ENCODE measurements at places on chromosomes 12 and 14.

DNA sequence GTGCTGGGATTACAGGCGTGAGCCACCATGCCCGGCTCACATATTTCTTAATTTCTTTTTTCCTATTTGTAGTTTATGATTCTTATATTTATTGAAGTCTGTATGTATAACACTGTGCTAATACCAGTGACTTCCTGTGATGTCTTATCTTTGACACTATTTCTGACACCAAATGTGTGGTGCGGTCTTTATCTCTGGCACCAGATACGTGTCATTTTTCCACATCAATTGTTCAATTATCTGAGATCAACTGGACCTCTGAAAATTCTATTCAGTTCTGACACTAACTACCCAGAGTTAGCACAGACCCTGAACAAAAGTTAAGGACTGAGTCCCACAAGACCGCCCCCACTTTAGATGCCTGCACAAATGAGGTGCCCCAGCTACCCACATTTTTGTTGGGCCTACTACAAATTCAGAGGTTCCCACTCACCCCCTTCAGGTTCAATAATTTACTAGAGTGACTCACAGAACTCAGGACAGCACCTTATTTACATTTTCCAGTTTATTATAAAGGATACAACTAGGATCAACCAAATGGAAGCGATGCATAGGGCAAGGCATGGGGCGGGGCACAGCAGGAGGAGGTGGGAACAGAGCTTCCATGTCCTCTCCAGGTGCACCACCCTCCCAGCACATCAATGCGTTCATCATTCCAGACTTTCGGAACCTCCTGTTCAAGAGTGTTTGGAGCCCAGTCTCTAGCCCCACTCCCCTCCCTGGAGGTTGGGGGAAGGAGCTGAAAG is 11.6 kb upstream of the SRSF9 start:
- DNase-seq = no peak

DNA sequence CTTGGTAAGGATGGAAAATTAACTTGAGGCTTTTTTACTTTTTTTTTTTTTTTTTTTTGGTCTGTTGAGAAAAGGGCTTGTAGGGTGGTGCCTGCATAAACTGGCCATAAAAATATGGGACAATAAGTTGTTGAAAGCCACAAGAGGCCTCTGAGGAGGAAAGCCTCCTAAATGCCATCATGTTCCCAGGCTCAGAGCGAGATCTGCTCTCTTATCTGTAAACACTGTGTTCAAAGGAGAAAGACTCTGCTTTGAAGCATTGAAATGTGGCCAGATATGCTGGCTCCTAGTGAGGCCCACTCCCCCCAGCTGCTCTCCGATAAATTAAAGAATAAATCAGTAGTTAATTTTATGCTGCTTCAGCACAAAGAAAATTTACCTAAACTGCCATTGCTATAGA is 504.9 kb downstream of the DIO2 start:
- DNase-seq = no peak

DNA sequence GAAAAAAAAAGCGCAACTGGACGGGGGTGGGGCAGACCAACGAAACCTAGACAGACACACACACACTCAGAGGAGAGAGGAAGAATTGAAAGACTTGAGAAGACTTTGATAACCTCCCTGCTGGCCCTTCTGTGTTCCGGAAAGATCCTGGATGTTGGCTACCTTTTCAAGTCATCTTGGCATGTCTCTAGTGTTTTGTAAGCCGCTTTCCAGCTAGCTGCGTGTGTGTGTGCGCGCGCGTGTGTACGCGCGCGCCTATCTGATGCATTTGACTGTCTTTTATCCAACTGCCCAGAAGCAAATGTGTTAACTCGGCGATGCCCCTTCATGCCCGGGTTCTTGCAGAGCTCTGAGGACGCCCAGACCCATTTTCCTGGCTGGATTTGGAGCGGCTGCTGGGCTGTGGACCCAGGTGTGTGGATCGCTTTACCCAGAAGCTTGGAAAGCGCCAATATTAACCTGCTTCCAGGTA is 664 bp downstream of the LRFN5 start:
- no peak for DNase-seq

DNA sequence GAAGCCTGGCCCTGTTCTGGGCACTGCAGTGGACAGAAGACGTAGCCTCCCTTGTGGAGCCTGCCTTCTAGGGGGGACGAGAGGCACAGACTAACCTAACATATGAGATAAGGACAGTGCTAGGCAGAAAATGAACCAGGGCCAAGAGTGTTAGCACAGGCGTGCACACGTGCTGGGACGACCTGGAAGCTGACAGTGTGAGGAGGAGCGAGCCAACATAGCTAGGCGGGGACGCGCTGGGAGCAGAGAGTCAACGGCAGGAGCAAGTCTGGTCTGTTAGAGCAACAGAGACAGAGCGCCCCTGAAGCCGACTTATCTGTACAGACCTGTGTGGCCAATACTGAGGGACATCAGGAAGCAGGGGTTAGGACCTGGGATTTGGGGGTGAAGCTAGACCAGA is 8.0 kb downstream of the PXMP2 start:
- no peak for DNase-seq

DNA sequence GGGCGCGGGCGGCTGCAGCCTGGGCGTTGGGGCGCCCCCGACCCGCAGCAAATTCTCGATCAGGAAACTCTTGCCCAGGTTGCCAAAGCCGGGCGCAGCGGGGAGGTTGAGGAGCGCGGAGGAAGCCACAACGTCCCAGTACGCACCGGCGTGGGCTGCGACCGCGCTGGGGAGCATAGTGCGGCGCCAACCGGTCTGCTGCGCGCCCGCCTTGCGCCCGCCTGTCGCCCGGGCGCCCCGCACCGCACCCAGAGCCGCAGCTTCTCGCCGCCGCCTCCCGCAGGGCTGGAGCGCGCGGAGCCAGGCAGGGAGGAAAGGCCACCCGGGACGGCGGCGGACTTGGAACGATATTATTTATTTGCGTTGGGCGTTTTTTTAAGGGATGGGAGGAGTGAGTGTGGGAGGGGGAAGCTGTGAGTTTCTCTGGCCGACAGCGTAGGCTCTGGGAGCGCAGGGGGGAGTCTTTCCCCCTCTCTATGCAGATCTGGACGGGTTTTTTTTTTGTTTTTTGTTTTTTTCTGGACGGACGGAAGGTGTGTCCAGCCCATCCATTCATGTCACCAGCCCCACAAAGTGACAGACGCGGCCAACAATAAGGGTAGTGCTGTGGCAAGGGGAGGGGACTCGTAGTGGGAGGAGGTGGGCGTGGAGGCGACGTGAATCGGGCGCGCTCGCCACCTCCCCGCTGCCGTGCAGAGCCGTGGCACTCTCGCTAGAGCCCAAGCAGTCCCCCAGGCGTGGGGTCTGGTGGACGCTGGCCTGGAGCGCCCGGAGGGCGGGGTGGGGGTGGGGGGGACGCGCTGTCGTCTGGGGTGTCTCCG is at the start of gene DBX2:
Gene DBX2 (minus strand): TSS at position 349 of the 821 bp plus-strand sequence. CDS start 172 bp downstream, at position 177.
- no peak for DNase-seq

DNA sequence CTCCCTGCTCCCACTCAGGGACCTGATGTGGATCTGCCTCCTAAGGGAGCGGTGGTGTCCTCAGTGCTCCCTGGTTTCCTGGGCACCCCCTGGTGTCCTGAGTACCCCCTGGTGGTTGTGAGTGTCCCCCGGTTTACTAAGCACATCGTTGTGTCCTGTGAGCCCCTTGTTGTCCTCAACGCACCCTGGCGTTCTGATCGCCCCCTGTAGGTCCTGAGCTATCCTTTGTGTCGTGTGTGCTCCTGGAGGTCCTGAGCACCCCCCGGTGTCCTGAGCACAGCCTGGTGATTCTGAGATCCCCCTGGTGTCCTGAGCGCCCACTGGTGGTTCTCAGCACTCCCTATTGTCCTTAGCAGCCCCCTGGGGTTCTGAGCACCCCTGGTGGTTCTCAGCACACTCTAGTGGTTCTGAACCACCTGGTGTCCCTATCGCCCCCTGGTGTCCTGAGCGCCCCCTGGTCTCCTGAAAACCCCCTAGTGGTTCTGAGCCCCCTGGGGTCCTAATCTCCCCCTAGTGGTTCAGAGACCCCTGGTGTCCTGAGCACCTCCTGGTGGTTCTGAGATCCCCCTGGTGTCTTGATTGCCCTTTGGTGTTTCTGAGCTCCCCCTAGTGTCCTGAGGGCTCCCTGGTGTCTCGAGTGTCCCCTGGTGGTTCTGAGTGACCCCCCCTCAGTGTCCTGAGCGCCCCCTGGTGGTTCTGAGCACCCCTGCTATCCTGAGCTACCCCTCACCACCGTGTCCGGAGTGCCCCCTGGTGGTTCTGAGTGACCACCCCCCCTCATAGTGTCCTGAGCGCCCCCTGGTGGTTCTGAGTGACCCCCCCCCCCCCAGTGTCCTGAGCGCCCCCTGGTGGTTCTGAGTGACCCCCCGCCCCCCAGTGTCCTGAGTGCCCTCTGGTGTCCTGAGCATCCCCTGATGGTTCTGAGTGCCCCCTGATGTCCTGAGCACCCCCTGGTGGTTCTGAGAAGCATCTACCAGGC is 615.1 kb downstream of the TMEM121 start:
- no peak for DNase-seq

DNA sequence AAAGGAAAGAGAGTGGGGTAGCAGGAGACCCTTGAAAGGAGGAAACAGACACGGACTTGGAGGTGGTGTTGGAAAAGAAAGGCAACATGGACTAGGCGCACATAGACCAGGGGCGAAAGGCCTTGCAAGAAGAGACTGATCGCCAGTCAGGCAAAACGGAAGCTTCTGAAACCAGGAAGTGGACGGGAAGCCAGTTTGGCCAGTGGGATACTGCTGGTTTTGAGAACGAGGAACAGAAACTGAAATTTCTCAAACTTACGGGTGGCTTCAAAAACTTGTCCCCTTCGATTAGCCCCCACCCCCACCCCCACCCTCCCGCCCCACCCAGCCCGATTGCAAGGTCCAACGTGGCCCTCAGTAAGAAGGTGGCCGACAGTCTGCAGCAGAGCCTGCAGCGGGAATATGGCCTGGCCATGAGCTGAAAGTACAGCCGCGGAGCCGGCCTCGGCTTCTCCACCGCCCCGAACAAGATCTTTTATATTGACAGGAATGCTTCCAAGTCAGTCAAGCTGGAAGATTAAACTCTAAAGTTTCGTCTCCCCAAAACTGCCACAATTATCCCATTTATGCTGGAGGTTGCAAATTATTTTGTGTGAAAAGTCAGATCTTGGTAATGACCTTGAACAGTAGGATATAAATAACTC is 364.7 kb downstream of the BCAT1 start:
- DNase-seq = no peak

- peak; percentile 48 for DNase-seq
These were observed 122.9 kb downstream of the TSPAN9 start for GRCh38 chr12:3200032-3200617.

DNA sequence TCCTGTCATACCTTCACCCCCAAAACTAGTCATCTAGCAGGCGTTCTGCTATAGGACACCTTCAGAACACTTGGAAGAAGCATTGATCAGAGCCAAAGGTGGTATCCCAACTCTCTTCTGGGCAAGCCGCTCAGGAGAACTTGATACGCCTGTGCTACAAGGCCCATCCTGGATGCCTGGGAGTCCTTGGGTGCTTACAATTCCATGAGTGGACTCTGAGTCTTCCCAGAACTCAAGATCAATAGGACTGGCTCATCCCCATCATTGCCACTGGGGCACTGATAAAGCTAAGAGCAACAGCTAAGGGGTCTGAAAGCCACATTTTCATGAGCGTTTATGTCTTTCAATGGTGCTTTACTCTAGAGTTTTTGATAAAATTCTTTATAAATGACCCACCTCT is 1.9 kb downstream of the SPTB start:
- no peak for DNase-seq

GRCh38 chr14:88422919-88423650 is 37.6 kb downstream of the SPATA7 start:
- no peak for DNase-seq

GRCh38 chr12:8912914-8913313 is 1.4 kb upstream of the PHC1 start:
- DNase-seq = peak; percentile 26

- no peak for DNase-seq
These were observed 62.1 kb downstream of the E2F7 start for GRCh38 chr12:77003246-77003645.

GRCh38 chr12:67994046-67994445 is 4.8 kb downstream of the IFNG-AS1 start:
- no peak for DNase-seq

- no peak for DNase-seq
These were observed 16.2 kb upstream of the RNASE1 start for GRCh38 chr14:20818861-20819260.

DNA sequence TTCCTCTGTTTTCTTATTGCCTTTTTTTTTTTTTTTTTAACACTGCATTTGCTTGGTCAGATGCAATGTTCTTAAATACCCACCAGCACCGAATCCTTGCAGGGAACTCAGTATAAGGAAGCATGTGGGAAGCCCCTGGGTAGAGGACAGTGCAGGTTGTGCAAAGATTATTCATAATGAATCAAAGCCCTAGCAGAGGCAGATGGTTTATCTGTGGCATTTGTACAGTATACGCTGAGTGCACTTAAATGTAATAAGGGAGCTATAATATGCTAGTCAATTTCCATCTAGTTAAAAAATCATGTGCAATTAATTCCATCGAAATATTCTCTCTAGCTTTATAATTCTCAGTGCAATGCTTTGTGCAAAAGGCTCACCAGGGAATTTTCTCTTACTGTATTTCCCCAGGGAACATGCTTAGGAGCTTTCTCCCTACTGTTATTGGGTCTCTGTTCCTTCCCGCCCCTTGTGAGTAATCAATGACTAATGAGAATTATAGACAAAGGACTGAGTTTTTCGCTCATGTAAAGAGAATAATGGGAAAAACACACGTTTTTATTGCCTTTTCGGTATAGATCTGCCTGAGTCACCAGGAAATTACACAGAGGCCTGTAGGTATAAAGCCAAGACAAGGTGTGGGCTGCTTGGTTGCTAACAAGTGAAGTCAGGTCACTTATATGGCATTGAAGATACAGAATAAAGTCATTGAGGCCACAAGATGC is 1214.3 kb upstream of the TMEM132C start:
- DNase-seq = no peak

DNA sequence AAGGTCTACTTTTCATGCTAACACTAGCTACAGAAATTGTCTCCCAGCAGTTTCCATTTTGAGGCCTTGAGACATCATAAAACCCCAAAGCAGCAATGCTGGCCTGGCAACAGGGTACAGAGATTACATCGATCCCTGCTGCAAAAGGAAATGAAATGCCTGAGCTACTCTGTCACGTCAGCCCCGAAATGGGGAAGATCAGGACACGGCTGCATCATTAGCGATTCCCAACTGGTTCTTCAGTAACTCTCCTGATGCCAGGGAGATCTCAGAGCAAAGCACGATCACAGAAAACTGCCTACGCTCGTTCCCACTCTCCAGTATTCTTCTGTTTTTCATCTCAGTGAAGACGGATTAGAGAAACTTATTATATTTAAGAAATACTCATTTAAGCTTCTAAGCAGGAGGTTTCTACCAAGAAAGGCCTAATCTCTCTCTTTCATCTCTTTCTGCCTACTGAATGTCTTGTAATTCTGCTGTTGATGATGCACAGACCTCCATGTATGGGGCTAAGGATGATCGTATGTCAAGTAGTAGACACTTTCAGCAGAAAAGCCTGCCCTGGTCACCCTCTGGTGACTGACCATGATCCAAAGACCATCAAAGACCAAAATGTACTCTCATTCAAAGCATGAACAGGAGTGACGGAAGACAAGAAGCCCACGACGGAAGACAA is 168.5 kb downstream of the RIMBP2 start:
- DNase-seq = no peak

All from HAP-1 (cell line).